Fibroblast of mammary gland (primary cell): ENCODE measurements at places on chromosomes 12 and 14.
A peak's percentile ranks its signal among the peaks of the same experiment; 100 is the strongest.

DNA sequence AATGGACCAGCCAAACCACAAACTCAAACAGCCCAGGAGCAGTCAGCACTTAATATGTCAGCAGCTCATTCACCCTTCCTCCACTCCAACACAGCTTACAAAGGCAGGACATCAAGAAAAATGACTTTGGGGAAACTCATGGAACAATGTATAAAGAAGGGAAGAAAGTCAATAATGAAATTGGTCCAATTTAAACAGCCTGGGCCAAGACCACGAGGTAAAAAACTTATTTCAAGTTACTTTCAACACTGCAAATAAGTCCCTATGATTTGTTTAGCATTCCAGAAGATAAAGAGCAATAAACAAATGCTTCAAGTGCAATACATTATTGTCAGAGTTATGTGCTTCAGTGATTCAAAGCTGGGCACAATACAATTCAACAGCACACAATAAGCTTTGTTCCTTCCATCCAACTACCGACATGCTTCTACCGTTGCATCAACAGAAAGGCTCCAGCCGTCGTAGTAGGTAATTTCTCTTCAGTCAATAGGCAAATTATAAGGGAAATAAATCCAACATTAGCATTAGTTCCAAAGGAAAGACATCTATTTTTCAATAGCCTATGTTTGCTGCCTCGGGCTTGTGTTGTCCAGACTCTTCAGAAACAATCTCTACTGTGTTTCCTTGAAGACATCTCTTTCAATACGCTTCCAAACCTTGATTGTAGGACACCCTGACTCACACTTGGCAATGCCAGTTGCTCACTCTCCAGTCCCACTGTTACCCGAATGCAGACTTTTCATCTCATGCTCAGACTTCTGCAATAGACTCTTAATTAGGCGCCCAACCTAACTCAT is 225.7 kb downstream of the NUAK1 start:
- DNase-seq, result no peak

- DNase-seq, result no peak
Observed at GRCh38 chr12:89721291-89721987, 12.8 kb upstream of the ATP2B1 start.

DNA sequence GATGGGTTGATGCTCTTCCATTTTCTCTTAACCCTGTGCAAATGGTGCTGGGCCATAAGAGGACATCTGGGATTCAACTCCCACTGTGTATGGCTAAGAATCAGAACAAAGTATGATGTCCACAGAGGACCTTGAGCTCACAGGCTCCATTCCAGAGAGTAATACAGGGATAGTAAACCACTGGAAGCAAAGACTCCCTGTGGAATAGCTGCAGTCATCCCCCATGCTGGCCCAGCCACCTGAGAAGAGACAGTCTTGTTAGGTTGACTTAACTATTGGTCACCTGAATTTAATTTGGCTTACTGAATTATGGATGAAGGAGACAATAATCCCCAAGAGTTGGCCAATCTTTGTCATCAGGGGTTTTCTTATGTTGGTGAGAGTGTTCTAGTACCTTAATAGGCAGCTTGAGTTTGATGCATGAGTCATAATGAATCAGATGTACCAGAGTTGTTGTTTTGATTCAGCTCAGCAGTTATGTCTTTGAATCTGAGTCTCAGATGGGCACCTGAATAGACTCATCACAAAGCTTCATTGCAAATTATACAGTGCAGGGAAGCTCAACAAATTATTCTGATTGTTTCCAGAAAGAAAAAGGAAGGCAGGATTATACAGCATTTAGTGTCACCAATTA is 122.7 kb downstream of the SSPN start:
- peak; percentile 98 for DNase-seq

- no peak for DNase-seq
Observed at GRCh38 chr14:93954900-93955849, 21.2 kb downstream of the ASB2 start.

DNA sequence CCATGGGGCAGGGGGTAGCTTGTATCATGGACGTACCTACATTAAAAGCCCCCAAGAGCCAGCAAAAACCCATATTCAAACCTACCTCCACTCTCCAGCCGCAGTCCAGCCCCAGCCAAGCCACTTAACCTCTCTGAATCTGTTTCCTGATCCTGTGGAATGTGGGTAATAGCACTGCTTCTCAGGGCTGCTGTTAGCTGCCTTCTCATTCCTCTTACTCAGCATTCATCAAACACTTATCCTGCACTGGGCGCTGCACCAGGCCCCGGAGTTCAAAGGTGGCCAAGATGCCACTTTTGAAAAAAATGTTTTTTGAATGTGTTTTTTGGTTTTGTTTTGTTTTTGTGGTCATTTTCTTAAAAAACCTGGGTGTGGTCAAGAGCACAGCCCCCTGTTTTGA is 237.4 kb downstream of the CHST11 start:
- no peak for DNase-seq

DNA sequence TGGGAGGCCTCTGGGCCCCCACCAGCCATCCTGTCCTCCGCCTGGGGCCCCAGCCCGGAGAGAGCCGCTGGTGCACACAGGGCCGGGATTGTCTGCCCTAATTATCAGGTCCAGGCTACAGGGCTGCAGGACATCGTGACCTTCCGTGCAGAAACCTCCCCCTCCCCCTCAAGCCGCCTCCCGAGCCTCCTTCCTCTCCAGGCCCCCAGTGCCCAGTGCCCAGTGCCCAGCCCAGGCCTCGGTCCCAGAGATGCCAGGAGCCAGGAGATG is 729 bp upstream of the GAPDH start:
- no peak for DNase-seq
